GM18507 (cell line): ENCODE measurements at places on chromosomes 12 and 14.

GRCh38 chr12:108857158-108857407, 300 bp downstream of the SSH1 start:
- DNase-seq = no peak

GRCh38 chr14:61145903-61146481, 135.1 kb downstream of the TMEM30B start:
- no peak for DNase-seq

DNA sequence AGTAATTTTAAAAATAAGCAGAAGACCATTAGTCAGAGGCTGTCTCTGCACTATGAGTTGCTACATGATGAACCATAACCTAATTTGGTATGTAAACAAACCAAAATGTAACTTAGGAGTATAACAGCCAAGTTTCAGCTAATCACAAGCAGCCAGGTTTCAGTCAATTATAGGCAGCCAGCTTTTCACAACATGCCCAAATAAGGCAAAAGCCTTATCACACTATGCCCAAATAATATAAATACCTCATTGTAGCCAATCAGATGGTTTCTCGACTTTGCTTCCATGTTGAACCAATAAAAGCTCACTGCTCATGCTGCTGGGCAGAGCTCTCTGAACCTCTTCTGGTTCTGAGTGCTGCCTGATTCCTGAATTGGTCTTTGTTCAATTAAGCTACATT, 38.6 kb downstream of the GARIN6 start:
- no peak for DNase-seq

- DNase-seq = no peak
Measured at GRCh38 chr12:71108355-71108754, 49.4 kb downstream of the TSPAN8 start.

- DNase-seq = no peak
Measured at GRCh38 chr12:85644508-85644907, 191.7 kb downstream of the RASSF9 start.

GRCh38 chr14:30240685-30241084, 313.0 kb upstream of the PRKD1 start:
- no peak for DNase-seq

DNA sequence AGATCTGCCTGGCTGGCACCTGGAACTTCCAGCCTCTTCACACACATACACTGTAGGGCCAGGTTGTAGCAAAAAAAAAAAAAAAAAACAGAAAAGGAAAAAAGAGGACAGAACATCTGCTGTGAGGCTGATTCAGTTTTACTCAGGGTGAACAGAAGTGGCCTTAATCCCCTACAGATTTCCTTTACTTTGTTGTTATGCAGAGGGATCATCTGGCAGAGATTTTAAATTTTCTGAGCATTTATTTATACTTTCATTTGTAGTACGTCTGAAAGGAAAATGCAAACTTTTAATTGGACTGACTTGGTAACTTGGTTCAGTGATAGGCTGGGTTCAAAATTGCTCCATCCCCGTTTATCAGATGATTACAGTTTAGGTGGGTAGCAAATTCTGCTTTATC, 50.8 kb upstream of the PRICKLE1 start:
- no peak for DNase-seq

DNA sequence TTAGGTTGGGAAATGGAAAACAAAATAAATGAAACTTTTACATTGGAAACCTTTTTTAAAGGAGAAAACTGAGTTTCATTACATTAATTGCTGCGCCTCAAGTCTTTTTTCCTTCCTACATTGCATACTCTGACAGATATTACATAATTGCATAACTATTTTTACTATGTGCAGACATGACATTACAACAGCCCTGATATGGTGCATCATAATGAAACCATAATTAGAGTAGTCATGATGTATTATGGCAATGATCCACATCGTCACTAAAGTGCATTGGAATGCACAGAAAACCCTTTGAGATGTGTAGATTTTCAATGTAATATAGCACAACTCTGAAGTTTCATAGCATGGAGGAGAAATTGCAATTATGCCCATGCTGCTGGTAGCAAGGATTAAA, 217.8 kb upstream of the NPAS3 start:
- no peak for DNase-seq

DNA sequence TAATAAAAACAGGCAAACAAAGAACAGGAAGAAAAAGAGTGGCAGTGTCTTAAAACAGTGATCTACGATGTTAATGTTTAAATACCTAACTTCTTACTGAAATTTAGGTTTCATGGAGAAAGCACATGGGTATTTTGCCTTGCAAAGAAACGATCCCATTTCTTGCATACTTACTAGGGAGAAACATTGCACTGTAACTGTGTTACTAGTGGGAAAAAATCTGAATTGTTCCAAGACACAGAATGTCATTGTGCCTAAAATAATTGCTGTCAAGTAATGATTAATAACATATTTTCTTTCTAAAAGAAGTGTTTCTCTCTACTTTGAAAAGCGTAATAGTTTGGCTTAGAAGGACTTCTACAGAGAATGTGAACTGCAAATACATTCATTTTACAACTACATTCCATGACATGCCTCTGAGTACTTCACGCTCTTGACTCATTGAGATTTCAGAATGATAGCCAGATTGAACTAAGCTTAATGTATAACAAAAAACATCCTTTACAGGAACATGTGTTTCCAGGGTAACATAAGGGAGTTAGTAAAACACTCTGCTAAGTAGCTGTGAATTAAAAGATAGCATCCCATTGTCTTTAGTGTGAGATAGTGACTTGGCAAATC, 256.2 kb upstream of the CPNE8 start:
- DNase-seq = no peak

- no peak for DNase-seq
Measured at GRCh38 chr12:45670346-45671065, 59.0 kb upstream of the ARID2 start.

GRCh38 chr12:132582058-132582420, 28.3 kb downstream of the LRCOL1 start:
- no peak for DNase-seq

- DNase-seq = no peak
Measured at GRCh38 chr12:45580356-45580969, 149.0 kb upstream of the ARID2 start.

GRCh38 chr12:107372229-107372658, 278.9 kb upstream of the CRY1 start:
- DNase-seq = no peak

- DNase-seq = no peak
Measured at GRCh38 chr14:54127526-54127925, 170.9 kb upstream of the BMP4 start.

DNA sequence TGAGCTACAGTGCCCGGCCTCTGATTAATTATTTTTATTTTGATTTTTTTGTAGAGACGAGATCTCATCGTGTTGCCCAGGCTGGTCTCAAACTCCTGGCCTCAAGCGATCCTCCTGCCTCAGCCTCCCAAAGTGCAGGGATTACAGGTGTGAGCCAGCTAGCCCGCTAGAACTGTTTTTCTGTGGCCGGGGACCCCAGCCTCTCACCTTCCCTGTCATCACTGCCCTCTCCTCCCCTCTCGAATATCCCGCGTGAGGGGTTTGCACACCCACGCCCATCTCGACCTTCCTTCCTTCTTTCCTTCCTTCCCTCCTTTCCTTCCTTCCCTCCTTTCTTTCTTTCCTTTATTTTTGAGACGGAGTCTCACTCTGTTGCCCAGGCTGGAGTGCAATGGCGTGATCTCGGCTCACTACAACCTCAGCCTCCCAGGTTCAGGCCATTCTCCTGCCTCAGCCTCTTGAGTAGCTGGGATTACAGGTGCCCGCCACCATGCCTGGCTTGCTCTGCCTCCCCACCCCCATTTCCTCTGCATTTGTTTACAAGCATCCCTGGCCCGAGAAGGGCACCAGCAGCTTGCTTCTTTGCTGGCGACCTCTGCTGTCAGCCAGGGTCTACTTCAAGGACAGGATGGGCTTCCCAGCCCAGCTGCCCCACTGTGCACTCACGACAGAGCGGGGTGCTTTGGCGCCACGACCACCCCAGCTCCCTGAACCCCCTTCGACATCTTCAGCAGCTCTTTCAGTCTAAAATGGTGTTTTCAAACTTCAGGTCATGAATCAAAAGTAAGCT, 4.3 kb upstream of the TRAF3 start:
- no peak for DNase-seq

GRCh38 chr12:41652981-41653380, 464.9 kb downstream of the PDZRN4 start:
- no peak for DNase-seq

GRCh38 chr14:76236172-76237130, 84.7 kb downstream of the GPATCH2L start:
- peak; percentile 30 for DNase-seq

DNA sequence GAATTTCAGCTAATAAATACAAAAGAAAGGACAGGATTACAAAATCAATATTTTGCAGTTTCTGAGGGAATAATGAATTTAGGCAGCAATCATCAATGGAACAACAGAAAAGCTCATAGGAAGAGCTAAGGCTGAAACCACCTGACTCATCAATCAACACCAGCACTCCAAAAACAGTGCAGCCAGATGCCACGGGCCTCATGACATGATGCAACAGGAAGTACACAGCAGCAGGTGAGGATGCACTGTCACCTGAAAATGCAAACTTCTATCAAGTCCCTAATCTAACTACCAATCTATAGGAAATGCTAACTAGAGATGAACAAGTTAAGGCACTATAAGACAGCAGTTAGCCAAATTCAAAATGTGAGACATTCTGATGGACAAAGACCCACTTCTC, 21.7 kb downstream of the GNS start:
- DNase-seq = no peak

DNA sequence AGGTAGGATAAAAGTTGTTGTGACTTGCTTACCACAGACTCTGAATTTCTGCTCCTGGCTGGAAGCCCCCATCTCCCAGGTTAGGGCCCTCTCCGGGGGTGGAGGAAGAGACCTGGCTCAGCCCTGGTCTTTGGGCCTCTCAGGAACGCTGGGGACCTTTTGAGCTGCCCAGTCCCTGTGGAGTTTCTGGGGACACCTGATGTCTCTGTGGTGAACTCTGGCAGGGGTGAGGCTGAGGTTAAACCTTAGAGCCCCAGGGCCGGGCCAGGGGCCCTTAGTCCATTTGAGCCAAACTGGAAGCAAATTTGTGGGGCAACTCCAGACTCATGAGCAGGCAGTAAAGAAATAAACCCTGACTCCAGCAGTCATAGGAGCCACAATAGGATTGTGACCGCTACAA, 112.1 kb downstream of the ADGRD1 start:
- no peak for DNase-seq

DNA sequence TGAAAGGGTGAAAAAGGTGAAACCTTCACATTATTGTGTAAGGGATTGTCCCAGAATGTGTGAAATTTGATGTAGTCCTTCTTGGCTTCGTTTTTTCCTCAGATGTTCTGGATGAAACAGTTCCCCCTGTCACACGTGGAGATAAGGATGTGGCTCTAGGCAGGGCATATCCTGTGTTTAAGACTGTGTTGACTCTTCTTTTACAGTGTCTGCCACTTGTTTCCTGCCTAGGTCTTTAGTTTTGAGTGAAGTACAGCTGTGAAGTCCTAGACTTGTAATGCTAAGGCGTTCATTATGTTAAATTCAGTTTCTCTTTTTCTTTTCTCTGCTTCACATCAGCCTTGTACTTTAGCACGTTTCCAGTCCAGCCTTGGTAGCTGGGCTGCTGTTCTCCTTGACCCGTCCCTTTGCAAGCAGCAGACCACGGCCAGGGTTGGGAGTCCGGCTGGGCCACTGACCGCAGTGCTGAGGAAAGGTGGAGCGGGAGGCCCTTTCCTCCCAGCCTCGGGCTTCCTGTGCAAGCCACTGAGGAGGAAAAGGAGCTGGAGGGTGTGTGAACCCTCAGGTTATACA, 59.1 kb downstream of the RASSF3 start:
- no peak for DNase-seq

DNA sequence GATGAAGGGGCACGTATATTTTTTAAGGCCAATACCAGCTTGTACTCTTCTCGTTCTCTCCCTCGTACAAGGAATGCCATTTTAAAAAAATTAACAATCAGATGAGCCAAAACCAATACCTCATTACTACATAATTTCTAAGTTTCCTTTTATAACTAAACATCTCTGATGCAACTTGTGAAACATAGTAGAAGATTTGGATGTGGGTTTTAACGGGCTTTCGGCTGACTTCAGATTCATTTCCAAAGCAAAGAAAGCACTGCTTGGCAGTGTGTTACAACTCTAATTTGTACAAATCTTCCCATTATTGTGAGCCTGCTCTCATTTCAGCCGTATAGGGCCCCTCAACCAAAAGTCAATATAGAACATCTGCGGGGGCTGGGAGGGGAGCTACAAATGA, 99.1 kb upstream of the TMCC3 start:
- no peak for DNase-seq

- DNase-seq = no peak
Measured at GRCh38 chr12:56884421-56884820, 49.8 kb downstream of the SDR9C7 start.

DNA sequence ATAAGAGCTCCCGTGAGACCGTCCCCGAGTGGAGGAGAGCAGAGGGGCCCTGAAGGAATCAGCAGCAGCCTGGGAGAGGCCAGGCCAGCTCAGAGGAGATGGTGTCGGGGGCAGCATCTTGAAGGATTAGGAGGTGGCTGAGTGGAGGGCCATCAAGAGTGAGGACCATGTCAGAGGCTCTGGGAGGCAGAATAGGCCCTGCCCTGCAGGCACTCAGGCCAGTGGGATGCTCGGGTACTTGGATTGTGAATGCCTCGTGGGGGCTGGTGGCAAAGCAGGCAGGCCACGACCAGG, 47.7 kb downstream of the IL31 start:
- no peak for DNase-seq

- DNase-seq = peak; percentile 84
Measured at GRCh38 chr12:642633-643474, 20.4 kb downstream of the NINJ2 start.

DNA sequence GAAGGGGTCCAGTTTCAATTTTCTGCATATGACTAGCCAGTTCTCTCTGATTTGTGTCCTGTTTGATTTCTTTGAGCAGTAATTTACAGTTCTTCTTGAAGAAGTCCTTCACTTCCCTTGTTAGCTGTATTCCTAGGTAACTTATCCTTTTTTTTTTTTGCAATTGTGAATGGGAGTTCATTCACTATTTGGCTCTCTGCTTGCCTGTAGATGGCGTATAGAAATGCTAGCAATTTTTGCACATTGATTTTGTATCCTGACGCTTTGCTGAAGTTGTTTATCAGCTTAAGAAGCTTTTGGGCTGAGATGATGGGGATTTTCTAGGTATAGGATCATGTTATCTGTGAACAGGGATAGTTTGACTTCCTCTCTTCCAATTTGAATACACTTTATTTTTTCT, 77.6 kb upstream of the NID2 start:
- DNase-seq = no peak

DNA sequence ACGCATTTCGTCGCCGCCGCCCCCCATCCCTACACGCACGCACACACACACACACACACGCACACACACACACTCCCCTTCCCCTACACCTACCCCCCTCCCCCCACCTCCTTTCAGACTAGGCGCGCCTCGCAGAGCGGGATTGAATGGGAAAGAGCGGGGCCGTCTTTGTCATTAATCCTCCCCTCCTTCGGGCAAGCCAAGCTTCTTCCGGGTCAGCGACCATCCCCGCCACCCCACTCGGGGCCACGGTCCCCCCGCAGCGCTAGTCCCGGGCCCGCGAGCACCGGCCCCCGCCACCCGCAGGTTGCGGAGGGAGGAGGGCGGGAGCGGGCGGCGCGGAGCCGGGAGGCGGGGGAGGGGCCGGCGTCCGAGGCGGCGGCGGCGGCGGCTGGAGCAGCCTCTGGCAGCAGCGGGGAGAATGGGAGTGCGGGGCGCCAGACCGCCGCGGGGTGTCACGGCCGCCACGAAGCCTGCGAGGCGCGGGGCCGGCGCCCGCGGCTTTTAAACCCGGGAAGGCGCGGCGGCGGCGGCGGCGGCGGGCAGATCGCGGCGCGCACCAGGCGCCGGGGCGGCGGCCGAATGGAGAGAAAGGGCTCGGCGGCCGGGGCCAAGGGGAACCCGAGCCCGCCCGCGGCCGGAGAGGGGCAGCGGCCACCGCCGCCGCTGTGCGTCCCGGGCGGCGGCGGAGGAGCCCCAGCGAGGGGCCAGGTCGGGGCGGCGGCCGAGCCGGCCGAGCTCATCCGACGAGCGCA, at the start of gene TTC9:
Gene TTC9 (plus strand): TSS at position 369 of the 755 bp plus-strand sequence. CDS start 214 bp downstream, at position 583.
- DNase-seq = no peak
